ENCODE measurements at places on chromosomes 12 and 14.

DNA sequence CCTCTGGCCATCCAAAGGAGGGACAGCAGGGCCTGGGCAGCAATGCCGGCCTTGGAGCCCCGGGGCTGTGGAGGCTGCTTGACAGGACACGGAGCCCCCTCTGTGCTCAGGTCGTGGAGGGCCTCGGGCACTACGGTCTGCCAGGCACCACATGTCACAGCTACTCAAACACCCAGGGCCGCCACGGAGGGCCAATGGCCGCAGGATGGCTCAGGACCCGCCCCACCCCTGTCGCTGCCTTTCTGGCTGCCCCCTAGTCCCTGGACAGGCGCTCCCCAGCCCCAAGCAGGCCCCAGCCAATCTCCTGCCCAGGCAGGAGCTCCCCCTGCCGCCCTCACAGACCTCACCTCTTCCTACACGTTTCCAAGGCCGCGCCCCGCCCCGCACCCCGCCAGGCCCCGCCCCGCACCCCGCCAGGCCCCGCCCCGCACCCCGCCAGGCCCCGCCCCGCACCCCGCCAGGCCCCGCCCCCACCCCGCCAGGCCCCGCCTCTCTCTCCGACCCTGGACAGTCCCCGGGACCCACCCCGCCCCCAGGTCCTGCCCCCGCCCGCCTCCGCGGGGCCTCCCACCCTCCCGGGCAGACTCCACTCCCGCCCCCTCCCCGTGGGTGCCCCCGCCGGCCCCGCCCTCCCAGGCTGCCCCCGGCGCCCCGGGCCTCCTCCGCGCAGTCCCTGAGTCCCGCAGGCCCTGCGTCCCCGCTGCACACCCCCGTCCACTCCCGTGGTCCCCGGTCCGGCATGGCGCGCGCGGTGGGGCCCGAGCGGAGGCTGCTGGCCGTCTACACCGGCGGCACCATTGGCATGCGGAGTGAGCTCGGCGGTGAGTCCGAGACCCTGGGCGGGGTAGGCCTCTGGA is at the start of gene ASPG:
Gene ASPG, plus strand, starts transcription at position 669 of the 857 bp plus-strand sequence. Its CDS starts 71 bp downstream, at position 740.
- DNase-seq: no peak

DNA sequence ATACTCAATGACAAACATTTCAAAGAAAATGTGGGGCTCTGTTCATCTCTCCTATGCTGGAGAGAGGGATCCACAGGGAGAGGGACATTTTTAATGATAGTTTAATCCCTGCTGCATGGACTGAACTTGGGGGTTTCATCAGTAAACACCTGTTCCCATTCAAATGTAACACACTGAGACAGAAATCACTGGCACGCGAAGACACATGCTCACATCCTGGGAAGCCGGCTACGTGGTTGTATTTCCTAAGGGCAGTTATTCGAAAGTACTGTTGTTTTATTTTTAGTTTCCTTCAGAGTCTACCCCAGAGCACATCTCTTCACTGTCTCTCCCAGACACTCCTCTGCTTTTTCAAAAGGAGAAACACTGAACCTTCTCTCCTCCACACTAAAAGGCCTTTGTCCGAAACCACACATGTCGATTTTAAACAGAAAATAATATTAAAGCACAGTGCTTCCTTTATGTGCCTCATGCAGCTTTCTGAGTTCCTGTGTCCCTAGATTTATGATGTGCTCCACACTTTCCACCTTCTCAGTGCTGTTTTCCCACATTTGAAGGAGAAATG is 52.8 kb downstream of the PTHLH start:
- no peak for DNase-seq

GRCh38 chr14:99731547-99732435 is 47.7 kb downstream of the CYP46A1 start:
- DNase-seq: no peak

- no peak for DNase-seq
Measured at GRCh38 chr12:86435053-86435452, 178.9 kb upstream of the MGAT4C start.

GRCh38 chr12:82438356-82438755 is 80.0 kb downstream of the METTL25 start:
- no peak for DNase-seq

DNA sequence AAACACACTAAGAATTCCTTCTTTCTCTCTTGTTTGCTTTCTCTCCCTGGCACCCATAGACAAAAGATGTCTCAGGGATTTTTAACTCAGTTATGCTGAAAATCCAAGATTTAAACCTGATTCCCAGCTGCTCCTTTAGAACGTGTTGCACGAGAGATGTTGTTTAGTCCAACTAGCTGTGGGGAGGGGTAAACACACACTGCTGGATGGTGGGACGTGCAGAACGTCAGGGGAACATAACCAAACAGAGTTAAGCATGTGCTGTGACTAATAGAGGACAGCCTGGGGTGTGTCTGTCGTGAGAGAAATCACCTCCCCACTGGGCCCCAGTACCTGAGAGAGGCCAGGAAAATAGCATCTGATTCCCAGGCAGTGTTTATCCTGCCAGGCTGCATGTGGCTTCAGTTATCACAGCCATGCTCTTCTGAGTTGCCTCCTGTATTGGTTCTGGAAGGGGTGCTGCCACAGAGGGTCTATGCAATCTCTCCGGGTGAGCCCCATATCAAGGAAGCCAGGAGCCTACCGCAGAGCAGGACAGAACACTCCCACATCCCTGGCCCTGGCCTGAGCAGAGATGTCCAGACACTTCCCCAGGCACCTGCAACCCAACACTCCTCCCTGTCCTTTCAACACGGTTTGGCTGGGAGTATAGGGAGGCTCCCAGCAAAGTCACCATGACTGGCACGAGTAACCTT is 112.7 kb upstream of the EGLN3 start:
- no peak for DNase-seq

GRCh38 chr12:81325086-81325485 is 247.2 kb downstream of the ACSS3 start:
- no peak for DNase-seq

DNA sequence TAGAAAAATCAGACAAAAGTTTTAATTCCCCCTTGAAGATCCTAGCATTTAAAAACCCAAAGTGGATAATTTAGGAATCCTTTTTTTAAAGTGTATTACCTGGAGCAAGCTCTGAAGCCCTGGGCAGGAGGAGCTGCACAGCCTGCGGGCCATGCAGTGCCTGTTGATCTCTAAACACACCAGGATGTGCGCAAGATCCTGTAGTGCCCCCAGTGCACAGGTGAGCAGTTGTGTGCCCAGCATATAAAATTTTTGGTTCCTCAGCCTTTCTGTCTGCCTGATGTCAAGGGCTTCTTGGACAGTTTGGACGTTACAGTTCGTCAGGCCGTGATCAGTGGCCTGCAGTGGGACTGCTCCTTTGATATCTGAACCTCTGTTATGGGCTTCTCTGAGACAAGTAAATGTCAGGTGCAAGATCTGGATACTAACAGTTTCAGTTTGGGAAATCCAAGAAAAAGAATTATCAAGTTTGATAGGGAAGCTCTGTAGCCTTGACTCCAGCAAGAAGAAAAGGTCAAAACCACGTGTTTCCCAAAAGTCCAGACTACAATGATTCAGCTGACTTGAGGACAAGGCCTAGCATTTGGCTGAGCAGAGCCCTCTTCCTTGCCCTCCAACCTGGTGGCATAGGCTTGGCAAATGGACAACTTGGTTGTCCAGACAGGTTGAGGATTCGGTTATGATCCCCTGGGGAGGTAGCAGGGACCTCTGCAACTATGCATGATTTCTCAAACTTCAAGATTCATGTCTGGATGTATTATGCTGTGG is 1.0 kb downstream of the ATXN7L3B start:
- no peak for DNase-seq

DNA sequence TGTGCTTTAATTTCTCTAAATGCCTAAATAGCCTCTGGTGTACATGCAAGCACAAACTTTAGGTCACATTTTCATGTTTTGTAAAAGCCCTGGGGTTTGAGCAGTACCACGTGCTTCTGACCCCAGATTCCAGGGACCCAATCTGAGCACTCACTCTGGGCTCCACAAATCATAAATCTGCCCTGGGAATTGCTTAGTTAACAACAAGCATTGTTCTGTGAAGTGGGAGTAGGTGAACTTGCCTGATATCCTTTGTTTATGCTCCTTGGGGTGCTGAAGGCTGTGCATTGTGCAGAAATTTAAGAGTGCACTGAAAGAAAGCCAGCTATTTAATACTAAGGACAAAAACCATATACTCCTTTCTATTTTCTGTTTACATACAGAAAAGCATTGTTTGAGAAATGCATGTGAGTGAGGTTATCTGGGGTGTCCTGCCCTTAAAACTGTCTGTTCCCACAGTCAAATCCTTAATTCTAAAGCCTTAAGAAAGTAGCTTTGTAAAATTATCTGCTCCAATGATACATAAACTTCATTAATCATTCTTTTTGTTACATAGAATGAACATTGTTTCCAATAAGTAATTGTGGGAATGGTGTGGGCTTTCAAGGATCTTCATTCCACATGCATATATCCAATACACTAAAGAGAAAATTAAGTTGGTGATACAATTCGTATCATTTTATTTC is 258.6 kb upstream of the NPAS3 start:
- no peak for DNase-seq

GRCh38 chr12:3313675-3314663 is 177.0 kb upstream of the PRMT8 start:
- no peak for DNase-seq

- no peak for DNase-seq
Measured at GRCh38 chr12:72673853-72674252, 401.7 kb downstream of the TRHDE start.

DNA sequence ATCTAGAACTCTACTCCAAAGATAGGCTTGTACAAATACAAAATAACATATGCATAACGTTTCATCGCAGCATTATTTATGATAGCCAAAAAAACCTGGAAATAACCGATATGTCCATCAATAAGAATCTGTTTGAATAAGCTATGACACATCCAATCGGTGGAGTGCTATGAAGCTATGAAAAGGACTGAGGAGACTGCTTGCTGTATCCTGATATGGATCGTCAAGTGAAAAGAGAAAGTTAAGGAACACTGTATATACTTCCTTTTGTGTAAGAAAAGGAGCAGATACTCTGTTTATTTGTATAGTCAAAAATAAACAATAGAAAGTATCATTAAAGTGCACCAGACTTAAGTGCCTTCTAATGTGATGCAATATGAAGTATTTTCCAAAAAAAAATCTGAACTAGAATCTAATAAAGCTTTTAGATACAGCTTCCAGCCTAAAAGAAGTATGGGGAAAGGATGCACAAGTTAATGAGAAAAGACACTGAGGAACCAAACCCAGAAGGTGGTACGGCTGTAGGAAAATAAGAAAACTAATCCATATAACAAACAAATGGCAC is 645 bp upstream of the KLHDC1 start:
- no peak for DNase-seq

- DNase-seq: no peak
Measured at GRCh38 chr12:13941258-13942249, 39.8 kb downstream of the GRIN2B start.

DNA sequence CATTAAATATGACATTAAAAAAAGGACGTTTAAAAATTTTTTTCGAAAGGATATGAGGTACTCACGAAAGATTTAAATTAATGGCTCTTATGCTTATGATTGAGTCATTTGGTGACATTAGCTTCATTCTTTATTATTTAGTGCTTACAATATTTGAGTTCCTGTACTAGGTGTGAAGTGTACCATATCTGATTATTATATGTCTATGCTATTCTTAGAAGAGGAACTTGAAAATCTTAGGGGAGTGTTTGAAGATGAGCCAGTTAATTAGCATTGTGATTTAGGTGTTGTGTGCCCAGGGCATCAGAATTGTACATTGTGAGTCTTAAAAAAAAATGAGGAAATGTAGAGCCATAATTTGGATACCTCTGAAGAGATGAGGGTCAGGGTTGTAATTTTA is 118.6 kb downstream of the FUT8 start:
- DNase-seq: no peak

GRCh38 chr12:93299262-93299846 is 78.4 kb upstream of the NUDT4 start:
- no peak for DNase-seq

GRCh38 chr12:810671-811415 is 58.5 kb downstream of the WNK1 start:
- DNase-seq: no peak

DNA sequence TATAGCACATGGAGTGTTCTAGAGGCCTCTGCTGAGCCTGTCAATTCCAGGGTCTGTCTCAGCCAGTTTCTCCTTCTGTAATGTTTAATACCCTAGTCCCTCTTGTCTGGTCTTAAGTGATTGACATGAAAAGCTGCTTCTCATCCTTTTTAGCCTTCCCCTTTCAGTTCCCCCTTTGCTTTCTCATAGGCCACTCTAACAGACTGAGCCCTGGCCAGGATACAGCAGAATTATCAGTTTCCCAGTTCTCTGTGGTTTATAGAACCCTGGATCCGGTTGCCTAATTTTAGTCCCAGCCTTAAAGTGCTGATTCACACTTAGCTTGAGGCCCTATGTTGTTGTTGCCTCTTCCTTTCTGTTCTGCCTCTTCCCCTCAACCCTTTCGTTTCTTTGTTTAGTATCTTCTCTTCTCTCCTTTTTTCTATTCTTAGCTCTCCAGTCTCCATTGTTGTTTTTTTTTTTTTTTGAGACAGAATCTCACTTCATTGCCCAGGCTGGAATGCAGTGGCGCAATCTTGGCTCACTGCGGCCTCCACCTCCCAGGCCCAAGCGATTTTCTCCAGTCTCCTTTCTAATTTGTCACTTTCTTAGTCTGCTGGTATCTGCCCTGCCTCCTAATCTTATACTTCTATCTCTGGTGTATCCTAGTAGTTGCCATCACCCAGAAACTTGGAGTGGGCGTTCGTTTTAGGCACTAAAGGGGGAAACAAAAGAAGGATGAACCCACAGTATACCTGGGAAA is 2.9 kb upstream of the BIN2 start:
- DNase-seq: no peak

DNA sequence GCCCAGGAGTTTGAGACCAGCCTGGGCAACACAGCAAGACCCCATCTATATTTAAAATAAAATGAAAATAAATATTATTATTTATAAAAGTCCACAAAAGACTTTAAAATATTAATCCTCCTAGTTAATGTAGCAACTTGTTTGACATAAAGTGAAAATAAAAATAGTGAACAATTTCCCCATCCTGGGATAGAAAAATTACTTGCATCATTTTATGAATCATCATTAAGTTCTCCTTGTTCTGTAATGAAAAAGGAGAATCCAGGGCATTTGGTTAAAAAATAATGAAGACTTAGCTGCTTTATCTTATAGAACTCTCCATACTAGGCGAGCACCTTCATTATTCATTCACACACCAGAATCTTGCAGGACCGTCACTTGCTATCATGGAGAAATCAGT is 66.1 kb downstream of the ELK3 start:
- DNase-seq: no peak

DNA sequence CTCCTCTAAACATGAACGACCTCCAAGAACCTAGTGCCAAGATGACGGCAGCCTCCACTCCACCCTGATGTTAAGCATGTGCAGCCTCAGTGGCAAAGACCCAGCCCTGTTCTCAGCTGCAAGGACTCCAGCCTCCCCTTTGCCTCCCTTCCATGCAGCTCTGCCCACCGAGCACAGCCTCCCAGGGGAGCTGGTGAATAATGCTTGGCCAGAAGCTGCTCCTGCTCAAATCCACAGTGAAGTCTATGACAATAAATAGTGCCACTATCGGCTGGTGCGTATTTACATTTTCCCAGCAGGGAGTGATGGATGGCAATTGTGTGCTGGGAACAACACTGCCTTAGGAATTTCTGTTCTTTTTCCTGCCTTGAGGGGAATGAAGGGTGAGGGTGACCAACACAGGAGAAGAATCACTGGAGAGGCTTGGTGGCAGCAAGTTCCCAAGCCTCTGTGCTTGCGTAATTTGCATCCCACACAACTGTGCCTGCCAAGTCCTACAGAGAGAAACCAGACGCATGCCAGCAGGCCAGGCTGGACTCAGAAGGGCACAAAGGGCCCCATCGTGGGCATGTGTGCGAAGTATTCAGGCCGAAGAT is 29.9 kb upstream of the TC2N start:
- DNase-seq: no peak

Data from activated CD4-positive, alpha-beta T cell treated with anti-CD3 and anti-CD28 coated beads for 1 hour (primary cell).